NB4 (cell line): ENCODE measurements at places on chromosomes 16 and 17.
A peak's percentile ranks its signal among the peaks of the same experiment; 100 is the strongest.

- DNase-seq, result no peak
Observed at GRCh38 chr16:67163164-67163998, 1.2 kb upstream of the HSF4 start.

GRCh38 chr16:64162613-64163375 is 959.1 kb downstream of the CDH11 start:
- no peak for DNase-seq

DNA sequence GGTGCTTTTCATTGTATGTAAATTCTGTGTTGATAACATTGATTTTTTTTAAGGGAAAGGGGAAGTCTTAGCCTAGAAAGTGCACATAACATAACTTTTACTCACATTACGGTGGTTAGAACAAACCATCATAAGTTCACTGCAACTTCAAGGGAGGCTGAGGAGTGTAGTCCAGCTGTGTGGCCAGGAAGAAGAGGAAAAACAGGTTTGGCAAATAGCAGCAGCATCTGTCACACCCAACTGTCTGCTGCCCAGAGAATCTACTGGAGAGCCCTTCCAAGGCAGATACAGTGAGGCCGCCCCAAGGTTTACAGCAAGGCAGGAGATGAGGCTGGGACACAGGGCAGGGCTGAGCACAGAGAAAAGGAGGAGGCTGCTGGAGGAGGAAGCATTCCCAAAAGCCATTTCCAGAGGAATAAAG is 60.6 kb downstream of the AIPL1 start:
- no peak for DNase-seq

DNA sequence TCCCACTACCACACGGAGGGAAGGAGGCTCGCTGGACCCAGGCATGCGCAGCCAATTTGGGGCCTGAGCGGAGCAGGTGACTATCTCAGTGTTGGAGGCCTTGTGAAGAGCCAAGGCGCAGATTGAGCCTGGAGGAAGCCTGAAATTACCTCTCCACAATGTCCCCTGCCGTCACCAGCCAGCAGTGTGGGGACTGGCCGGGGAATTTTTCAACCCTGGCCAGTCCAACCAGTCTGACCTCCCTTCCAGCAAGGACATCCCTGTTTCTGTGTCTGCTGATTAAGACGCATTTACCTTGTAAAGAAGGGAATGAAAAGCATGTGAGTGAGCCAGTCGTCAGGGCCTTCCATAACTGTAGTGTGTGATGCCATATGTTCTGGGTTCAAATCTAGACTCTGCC is 198.1 kb upstream of the IRX3 start:
- DNase-seq, result no peak

- peak; percentile 100 for DNase-seq
Observed at GRCh38 chr17:10114931-10115535, 83.4 kb downstream of the GAS7 start.

DNA sequence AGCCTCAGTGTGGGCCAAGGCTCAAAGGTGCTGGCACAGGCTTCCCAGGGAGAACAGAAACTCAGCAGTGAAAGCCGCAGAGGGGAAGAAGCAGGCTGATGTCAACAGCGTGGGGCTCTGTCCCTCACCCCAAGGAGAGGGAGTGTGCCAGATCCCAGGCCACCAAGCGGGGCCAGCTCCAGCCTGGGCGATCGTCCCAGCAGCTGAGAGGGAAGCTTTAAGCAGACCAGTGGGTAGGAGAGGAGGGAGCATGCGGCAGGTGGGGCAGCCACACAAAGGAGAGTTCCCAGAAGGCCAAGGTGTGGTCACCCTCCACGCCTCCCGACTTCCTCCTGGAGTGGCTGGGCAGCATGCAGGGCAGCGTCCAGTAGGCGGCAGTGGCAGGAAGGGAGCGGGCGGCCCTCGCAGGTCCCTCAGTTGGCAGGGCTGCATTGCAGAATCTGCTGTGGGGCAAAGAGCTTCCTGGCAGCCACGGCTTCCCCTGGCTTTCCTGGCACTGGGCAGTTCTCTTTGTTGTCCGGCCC is 6.0 kb downstream of the SYNGR2 start:
- no peak for DNase-seq

- DNase-seq, result no peak
Observed at GRCh38 chr17:17098551-17099179, 56.4 kb downstream of the MPRIP start.

DNA sequence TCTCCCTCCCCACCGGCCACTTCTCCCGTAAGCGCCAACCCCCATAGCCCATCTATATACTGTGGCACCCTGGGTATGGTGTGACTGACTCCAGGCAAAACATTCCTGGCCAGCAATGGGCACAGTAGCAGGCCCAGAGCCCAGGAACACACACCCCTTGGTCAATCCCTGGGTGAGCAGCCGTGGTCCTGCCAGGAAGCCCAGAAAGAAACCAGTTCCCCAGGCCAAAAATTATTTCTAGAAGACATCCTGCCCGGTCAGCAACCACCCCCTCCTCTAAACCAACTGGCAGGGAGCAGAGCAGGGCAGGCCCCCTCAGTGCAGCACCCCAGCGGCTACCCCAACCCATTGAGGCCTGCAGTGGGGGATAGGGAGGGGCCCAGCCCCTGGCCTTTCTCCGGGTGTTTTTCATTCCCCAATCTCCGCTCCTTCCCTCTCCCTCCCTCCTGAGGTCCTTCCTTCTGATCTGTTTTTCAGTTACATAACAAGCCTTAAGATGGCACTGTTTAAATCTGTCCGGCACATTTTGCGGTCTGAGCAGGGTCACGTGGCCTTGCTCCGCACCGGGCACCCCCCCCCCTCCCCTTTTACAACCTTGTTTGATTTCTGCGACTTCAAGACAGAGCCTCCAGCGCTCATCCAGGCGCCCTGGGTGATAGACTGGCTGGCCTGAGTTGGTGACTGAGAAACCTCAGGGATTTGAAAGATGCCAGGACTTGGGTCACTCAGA is 2.0 kb downstream of the NPTX1 start:
- peak; percentile 52 for DNase-seq
